Left lobe of liver (tissue), 2 donors: ENCODE measurements at places on chromosomes 2 and 18.

- no peak for DNase-seq
These were observed 102.2 kb upstream of the MSH2 start for GRCh38 chr2:47300609-47301276.

DNA sequence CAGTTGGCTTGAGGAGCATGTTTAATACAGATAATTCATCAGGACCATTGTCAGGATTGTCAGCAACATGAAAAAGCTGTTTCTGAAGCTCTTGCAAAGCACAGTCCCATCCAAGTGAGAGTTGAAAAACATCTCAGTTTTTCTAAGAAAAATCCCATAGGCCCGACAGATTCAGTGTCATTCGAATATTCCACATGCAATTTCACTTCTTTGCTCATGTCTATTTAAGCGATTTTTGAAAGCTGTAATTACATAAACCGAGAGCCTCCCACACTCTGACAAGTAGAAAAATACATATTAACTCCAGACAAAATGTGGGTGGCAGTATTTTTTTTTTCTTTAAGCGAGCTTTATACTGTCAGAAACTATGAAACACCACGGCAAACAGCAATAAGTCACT is 134.7 kb upstream of the GALNT5 start:
- no peak for DNase-seq

DNA sequence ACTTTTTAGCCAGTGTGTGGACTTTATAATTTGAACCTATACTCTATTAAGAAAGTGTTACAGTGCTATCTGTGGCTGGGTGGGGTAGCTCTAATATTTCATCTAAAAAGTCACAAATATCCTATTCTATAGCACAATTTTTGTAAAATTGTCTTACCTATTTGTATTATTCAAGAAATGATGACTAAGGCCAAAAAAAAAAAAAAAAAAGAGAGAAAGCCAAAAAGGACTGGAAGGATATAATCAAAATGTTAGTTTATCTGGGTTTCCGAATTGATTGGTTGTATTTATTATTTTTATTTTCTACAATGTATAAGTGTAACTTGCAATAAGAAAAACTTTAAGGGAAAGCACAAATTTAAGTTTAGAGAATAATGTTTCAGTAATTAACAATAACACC is 5.5 kb downstream of the ARL6IP6 start:
- DNase-seq, result no peak

DNA sequence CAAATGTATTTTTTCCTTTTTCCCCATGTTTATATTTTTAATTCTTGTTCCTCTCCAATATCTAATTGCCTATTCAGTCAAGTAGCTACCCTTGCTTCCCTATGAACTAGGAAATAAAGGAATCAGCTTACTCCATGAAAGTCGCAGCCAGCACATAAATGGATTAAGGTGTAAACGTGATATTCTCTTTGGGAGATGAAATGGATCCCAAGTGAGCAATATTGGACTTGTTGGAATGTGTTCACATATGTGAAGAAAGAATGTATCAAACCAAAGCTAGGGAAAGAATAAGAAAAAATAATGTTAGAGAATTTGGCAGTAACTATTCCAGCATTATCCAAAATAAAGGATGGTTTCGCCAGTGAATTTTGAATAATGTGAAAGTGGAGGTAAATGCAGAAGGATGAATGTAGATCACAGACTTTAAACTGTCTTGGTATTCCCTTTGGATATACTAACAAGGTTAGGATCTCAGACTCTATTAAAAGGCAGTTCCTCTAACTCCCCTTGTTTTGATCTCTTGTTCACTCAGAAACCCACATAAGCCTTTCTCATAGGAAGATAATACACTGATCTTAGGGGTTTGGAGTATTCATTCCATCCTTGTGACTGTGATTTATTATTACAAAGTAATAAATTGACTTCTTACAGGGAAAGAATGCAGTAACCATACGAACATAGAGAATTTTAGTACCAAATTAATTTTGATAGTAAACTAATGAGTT is 208.1 kb downstream of the BABAM2 start:
- no peak for DNase-seq

- DNase-seq, result no peak
These were observed 75.5 kb downstream of the DDX1 start for GRCh38 chr2:15666861-15667808.

- DNase-seq, result no peak
These were observed 553.3 kb upstream of the TNP1 start for GRCh38 chr2:217413193-217413592.

- peak; percentile 66 for DNase-seq
These were observed 15.4 kb downstream of the FN1 start for GRCh38 chr2:215420471-215420935.

DNA sequence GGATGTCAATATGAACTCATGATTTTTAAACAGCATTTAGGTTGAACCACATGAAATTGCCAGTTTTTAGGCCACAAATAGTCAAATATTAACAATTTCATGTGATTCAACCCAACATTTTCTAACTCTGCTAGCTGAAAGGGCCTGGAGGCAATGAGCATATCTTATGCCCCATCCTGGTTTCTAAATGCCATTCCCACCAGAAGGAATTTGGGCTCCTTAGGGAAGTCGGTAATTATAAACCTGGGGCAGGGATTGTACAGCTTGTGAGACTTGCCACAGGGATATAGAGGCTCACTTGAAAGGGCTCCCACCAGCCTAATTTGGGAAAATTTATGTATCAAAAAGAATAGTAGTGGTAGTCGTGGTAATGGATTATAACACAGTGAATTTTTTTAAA is 178.4 kb upstream of the ALPP start:
- DNase-seq, result no peak

- no peak for DNase-seq
These were observed 209.5 kb downstream of the VAPA start for GRCh38 chr18:10122988-10123950.

DNA sequence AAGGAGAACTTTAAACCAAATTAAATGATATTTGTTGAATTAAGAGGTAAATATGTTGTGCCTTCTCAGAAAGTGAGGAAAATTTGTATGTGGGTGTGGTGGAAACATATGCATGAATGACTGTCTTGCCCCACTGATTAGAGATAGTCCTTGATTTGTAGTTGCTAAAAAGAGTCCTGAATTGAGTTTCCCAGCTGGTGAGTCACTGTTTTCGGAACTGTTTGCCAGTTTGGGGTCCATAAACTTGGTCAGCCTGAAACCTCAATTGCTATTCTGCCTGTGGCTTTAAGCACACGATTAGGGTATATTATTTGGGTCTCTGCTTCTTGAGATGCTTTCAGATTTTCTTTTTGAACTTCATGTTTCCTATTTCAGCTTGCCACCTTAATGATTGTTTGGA is 53.3 kb downstream of the PIKFYVE start:
- DNase-seq, result no peak

DNA sequence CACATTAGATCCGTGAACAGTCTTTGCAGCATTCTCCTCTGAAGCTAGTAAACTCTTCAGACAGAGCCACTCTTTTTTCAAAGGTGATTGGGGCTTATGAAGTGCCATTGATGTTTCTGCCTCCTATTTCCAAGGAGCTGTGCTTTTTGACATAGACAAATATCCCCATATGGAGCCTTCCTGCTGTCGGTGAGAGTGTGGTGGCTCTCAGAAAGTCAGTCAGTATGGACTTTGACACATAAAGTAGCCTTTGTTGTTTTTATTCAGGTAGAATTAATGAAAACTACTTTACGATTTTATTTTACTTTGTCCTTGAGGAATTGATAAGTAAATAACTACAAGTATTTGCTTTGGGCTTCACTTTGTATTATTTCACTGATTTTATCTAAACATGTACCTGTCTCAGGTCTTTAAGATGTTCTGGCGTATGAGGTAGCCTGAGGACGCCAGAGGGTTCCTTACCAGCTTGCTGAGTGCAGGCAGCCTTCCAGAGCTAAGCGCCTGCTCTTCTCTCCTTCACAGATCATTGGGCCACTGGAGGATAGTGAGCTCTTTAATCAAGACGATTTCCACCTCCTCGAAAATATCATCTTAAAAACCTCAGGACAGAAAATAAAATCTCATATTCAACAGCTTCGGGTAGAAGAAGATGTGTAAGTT is 69.7 kb downstream of the UGGT1 start:
- DNase-seq, result no peak

DNA sequence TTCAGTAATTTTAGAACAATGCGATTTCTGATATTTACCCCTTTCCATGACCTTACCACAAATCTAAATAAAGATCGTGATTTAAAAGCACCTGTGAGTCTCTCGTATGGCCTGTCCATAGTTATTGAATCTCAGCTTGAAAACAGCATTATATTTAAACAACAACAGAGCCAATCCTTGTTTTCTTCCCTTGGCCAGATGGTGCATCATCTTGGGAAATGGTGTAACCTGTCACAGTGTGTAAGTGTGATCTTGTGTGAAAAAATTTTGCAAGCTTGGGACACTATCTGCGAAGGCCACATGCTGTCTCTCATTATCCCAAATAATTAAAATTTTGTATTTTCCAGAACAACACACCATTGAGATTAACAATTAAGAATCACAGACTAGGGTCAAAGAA is 262.7 kb upstream of the SPHKAP start:
- DNase-seq, result no peak

- DNase-seq, result no peak
These were observed 4.2 kb downstream of the TMEM18 start for GRCh38 chr2:673016-673415.

DNA sequence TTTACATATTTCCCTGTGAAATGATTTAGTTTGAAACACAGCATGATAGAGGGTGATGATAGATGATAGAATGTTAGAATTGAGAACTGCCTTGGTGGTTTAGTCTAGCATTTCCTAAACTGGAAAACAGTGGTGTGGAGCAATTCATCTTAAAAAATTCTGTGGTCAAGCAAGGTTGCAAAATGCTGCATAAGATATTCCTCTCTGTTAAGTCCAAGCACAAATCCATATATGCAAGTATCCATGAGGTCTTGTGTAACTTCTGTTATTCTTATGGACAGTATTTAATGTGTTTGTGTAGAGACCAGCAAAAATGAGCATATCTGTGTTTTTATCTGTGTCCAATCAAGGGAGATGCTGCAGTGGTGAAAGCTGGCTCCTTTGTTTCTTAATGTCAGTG is 30.0 kb downstream of the CPS1 start:
- no peak for DNase-seq

DNA sequence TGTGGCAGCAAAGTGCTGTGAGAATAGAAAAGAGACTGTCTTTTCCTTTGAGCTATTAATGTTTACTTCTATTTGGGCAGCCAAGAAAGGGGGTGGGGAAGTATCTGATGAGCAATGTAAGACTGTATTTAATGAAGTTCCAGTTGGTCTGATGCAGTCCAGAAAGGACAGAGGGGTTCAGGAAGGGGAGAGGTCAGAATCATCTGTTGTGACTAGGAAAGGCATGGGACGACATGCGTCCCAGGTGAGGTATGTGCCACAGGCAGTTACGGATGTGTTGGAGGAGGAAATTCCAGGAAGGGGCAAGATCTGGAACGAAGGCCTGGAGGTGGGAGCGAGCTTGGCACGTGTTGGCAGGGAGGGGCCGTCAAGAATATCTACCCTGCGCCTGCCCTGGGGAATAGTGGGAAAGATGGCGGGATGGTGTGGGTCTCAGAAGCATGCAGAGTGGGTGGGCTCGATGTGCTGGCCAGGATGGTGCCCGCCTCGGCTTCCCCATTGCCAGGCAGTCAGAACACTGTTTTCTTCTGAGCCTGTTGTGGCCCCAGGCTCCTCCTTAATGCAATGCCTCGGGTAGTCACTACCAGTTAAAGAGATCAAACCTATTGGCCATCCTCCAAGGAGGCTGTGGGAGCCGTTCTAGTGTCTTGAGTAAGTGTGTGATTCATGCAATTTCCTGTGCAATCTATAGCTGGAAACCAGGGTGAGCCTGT is 57.8 kb upstream of the TXNDC2 start:
- DNase-seq, result no peak

GRCh38 chr2:26652361-26653041 is 11.3 kb upstream of the CIB4 start:
- no peak for DNase-seq

DNA sequence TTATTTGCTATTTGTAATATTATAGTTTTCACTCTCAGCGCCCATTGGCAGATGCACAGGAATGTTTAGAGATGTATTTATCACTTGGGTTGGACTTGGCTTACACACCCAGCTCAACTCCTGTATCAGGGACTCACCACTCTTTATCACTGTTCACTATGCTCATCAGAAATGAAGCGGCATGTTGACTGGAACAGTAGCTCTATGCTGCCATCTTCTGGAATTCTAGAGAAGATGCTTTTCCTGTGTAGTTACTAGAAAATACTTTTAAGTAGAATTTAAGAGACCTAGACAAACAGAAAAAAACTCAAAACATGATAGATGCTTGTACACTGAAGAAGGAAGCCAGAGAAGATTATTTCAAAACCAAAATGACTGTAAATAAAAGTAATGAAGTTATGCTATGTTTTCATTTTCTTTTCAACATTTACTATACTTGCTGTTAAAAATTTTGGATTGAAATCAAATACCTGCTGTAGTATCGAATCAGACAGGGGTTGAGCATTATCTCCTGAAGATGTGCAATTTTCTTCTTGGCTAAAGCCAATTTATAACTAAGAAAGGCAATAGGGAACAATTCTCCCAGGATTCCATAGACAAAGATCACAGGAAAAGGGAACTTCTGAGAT is 47.4 kb upstream of the NXPH2 start:
- no peak for DNase-seq

DNA sequence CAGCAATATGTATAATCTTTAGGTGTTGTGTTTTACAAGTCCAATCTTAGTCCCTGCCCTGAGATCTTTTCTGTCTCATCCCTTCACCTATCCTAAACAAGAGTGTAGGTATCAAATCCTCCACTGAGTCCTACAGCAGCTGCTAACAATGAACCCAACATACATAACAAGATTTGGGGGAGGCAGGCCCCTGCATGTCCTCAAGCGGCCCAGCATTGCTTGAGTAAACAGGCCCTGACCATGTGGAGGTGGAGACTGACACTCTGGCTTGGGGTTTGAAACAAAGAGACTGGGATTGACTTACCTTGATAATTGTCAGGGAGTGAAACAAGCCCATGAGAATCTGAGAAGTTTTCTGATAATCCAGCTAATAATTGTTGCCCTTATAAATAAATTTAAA is 213.4 kb downstream of the STK39 start:
- DNase-seq, result no peak

DNA sequence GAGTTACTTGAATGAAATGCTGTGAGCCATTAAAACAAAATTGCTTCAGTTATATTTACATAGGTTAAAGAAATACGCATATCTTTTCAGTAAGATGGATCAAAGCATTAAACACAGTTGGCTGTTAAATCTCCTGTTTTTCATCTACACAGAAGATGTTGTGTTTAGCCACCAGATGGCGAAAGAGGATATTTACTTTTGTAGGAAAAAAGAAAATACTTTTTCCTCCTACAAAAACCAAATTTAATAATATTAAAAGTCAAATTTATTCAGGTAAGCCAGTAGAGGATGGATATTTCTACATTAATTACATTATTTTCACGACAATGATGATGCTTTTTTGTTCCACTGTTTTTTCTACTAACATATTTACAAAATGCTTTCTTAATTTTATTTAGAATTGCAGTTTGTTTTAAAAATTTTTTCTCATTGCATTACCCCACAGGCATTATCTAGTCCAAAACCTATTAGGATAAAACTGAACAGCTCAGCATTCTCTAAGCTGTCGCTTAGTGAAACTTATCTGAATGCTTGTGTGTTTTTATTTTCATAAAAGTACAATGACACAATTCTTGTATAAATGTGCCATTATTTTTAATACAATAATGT is 173.7 kb downstream of the ASXL3 start:
- DNase-seq, result no peak
